ENCODE measurements at places on chromosomes 7 and 10.

- no peak for DNase-seq
Observed at GRCh38 chr7:55127622-55128081, 108.8 kb downstream of the EGFR start.

GRCh38 chr10:14571866-14572507 lies 202.7 kb downstream of the FAM107B start:
- DNase-seq: peak; percentile 25

GRCh38 chr10:114623661-114624294 lies 34.3 kb downstream of the ABLIM1 start:
- no peak for DNase-seq

- no peak for DNase-seq
Observed at GRCh38 chr7:141122736-141123135, 48.9 kb downstream of the TMEM178B start.

DNA sequence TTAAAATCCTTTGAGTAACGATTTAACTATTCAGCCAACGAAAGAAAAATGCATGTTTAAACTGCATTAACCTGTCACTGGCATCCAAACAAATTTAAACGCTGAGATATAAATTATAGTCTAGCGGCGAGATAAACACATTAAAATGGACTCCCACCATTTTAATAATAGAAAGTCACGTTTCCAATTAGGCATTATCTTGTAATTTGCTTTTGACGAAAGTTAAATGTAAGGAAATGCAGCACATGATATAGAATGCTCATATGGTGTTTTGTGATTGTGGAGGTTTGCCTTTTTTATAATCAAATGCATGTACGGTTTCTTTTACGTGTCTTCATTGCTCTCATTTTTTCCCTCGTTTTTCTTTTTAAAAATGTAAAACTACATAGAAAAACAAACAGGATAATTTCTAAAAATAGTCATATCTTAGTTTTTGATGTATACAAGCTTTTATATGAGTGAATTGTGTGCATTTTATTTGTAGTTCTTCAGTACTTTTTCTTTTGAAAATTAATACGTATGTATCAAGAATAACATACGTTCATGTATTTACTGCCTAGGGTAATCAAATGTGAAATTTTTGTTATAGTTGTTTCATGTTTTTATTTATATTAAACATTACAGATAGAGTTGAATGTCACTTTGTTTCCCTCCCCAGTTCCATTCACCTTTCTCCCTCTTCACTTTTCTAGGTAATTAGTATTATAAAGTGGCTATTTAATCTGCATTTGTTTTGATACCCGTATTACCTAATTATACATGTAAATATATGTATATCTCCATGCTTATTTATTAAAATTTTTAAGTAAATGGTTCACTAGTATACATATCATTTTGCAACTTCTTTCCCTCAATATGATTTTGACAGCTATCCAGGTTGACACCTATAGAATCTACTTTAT lies 1.1 kb upstream of the KLF14 start:
- no peak for DNase-seq

DNA sequence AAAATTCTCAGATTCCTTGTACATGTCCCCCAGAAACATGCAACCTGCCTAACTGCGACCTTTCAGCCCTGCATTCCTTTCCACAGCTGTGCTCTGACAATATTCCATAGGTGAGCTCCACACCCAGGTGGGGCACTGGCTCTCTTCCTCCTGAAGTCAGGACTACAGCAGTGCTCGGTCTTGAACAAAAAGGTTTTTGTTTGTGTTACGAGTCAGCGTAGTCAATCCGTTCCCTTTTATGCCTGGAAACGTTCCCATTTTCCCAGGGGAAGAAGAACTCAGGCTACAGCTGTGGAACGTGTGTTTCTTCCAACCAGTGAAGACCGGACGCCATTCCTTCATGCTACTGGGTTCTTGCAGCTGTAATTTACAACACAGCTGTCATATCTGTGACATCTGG lies 52.4 kb upstream of the PFKP start:
- no peak for DNase-seq

DNA sequence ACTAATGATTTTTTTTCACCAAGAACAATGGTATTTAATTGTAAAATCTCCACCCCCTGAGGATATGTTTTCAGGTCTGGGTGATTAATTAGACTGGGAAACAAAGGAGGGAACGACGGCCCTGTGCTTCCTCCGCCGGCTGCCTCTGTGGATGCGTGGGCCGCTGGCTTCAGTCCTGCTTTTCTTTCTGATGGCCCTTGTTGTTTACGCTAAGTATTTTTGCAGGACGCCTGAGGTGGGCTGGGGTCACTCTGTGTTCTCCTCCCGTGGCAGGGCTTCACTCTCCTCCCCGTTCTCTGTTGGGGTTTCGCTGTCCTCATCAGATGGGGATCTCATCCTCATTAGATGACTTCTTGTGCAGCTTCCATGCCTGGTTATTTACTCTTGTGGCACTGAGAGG lies 5.2 kb upstream of the ACBD5 start:
- no peak for DNase-seq

DNA sequence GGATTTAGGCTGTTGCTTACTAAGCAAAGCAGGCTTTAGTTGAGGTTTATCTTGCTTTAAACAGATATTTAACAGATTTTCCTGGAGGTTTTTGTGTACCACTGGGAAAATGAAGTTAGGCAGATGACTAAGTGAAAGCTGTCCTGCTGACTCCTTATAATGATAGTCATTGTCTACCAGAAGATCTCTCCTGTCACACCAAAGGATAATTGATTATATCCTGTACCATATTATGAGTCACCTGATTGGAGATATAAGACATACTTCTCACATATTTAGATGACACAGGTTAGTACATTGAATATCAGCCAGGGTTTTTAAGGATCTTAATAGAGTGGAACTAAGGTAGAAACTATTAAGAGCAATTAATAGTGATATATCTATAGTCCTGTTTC lies 68.4 kb downstream of the PTEN start:
- DNase-seq: no peak

GRCh38 chr10:73806176-73806950 lies 5.0 kb downstream of the NDST2 start:
- DNase-seq: no peak

DNA sequence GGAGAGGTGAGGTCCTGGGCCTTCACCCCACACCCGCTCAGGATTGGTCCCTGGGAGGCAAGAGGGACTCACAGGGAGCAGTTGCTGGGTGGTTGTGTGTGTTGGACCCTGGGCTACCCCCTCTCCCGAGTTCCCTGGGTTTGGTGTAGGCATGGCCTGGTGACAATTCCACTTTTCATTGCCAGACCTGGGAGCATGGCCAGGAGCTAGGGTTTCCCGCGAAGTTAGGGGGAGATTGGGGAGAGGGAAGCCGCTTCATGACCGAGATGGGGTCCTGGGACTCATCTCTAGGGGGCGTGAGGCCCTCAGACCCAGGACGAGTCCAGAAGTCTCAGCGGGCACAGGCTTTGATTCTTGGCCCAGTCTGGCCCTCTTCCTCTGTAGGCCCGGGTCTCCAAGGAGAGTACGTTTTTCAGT lies 606 bp downstream of the PALD1 start:
- DNase-seq: no peak

DNA sequence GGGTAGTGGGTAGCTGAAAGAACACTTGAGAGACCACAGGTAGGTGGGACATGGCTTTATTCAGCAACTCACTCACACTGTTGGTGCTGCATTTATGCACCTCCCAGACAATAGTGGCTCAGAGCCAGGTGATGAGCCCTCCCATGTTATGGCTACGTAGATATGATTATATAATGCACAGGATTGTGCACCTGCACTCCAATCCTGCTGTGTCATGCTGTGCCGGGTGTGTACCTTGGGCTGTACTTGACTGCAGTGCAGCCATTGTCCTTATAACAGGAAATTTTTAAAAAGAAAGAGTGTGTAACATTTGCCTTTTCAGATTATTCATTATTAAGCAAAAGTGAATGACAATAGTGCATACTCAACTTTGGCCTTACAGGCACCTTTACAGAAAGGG lies 366.1 kb upstream of the BMPER start:
- DNase-seq: no peak

DNA sequence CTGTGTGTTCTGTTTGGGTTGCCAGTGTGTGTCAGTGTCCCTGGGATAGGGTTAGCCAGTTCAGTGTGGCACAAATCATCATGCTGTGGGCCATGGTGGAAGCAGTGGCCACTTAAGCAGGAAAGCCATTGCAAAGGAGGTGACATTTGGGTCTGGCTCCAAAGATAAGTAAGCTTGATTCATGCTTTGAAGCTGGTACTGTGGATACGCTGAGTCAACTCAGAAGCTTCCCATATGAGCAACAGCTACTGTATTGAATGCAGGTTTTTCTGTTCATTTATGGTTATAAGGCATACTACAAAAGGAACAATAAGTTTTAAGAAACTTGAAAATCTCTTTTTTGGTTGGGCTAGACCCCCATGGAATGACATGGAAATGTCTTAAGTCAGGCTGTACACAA lies 143.1 kb downstream of the BMPER start:
- no peak for DNase-seq

DNA sequence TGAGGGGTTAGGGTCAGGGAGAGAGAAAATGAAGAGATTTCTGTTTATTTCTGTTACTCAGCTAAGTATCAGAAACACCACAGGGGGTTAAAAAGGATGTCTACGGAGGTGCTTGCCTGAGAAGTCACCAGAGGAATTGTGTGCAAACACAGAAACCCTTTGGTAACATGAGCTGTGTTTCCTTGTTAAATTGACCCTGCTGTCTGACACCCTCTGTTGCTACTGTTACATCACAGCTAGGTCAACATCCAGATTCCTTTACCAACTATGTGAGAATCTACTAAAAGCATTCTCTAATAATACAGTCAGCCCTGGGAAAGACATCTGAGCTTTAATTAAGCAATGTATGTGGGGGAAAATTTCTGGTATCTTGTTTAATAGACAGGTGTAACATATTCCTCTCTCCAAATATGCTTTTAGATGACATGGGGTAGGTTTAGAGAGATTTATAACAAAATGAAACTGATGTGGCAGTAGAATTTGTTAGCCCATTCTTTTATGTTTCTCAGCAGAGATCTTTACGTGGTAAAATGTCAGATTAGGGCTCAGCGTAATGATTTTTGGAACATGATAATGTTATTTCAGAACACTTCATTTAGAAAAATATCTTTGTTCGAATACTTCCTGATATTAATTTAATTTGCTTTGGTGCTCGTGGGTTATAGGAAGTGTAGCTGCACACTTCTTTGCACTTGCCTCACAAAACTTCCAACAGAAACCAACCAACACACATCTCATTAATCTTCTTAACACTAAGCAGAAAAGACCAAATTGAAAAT lies 168.0 kb upstream of the AHR start:
- no peak for DNase-seq

DNA sequence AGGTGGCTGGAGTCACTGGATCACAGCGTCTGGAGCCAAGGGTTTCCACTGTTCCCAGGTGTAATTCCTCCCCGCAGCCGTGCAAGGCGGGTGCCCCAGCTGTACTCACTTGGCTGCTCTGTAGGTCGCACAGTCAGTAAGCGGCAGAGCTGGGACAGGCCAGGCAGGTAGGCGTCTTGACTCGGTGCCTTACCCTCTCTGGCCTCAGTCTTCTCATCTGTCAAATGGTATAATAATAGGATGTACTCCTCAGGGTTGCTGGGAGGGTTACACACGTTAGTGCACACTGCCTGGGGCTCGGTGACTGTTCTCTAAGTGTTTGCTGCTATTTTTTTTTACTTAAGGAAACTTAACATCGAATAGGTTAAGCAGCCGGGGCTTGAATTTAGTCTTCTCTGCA lies 27.0 kb downstream of the MYL10 start:
- DNase-seq: no peak

DNA sequence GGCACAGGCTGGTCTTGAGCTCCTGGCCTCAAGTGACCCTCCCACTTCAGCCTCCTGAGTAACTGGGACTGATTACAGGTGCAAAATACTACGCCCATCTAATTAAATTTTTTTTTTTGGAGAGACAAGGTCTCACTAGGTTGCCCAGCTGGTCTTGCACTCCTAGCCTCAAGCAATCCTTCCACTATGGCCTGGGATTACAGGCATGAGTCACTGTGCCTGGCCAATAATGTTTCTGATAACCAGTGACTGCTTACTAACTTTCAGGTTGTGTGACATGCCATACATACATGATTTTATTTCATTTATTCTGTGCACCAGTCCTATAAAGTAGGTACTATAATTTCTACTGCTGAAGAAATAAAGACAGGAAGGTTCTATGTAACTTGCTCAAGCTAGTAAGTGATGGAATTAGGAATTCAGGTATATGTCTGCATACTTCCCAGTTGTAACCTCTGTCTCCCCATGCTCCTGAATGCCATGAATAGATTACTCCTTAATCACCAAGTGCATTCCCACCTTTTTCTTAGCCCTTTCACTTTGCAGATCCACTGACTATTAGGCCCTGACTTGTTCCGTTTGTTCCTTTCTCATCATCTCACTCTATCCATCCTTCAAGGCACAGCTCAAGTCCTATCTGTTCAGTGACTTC lies 28.1 kb downstream of the MCU start:
- DNase-seq: no peak

DNA sequence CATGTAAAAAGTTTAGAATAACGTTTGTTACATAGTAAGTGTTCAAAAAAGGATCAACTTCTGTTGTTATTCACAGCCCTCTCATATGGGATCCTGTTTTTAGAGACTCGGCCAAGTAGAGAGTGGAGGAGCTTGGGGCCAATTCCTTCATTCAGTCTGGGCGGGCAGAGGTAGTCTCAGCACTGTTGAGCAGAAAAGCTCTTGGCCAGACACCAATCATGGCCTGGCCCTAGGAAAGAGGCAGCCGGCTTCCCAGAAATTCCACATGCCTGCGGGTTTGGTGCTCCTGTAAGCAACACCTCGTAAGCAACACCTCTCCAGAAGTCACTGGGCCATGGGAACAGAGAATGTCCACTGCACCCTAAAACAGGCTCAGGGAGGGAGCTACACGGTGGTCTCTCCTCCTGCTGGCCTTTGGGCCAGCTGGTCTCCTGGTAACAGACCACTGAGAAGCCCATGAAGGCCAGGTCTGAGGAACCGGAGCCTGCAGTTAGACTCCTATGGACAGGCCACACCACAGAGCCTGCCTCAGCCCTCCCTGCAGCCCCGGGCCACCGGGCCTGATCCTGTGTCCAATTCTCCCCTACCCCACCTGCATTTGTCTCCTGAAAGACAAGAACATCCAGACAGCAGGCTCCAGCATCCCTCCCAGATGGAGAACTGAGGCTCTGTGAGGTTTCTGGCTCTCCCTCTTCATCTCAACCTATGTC lies 149.1 kb downstream of the GRID1 start:
- no peak for DNase-seq
